ENCODE measurements at places on chromosomes 7 and 10.

- DNase-seq = no peak
Observed at GRCh38 chr7:73904219-73905137, 43.5 kb downstream of the TMEM270 start.

GRCh38 chr7:48035967-48036478 is 680 bp downstream of the C7orf57 start:
- DNase-seq = no peak

- no peak for DNase-seq
Observed at GRCh38 chr10:79238606-79239005, 108.7 kb upstream of the PPIF start.

- DNase-seq = no peak
Observed at GRCh38 chr10:35201234-35201633, 74.6 kb downstream of the CREM start.

GRCh38 chr7:90225181-90225580 is 13.6 kb downstream of the STEAP2 start:
- DNase-seq = no peak

DNA sequence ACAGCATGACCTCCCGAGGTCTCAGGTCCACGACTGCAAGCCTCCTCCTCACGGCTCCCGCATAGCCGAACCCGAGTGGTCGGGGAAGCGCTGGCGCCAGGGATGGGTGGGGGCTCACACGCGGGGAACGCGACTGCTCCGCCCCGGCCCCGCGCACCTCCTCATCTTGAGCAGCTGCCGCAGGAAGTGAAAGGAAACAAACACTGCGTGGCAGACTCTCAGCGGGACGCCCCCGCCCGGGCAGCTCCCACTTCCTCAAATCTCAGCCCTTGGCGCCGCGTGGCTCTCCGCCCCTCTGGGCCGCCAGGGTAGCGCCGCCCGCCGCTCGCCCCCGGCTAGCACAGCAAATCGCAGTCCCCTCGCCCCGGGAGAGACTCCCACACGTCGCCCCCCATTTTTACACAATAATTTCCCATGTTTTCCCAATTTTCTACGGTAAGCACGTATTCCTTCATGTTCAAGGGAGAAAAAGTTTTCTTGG is at the start of gene TMEM243:
Gene TMEM243, minus strand, starts transcription at position 188 of the 481 bp plus-strand sequence. CDS start 229 bp downstream, outside the sequence.
- DNase-seq = peak; percentile 68

DNA sequence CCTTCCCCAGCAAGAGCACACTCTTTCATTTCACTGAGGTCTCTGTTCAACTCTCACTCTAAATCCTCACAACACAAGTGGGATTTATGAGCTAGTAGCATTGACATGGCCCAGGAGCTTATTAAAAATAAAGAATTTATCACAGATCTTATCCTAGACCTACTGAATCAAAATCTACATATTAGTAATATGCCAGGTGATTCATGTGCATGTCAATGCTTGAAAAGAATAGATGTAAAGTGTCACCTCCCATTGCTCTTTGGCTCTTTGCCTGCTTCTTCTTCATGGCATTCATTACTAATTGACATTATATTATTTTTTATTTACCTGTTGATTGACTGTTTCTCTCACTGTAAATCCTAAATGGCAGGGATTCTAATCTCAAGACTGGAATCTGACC is 459.2 kb upstream of the LRRTM3 start:
- DNase-seq = no peak

- DNase-seq = no peak
Observed at GRCh38 chr7:155530601-155531000, 15.8 kb downstream of the CNPY1 start.

DNA sequence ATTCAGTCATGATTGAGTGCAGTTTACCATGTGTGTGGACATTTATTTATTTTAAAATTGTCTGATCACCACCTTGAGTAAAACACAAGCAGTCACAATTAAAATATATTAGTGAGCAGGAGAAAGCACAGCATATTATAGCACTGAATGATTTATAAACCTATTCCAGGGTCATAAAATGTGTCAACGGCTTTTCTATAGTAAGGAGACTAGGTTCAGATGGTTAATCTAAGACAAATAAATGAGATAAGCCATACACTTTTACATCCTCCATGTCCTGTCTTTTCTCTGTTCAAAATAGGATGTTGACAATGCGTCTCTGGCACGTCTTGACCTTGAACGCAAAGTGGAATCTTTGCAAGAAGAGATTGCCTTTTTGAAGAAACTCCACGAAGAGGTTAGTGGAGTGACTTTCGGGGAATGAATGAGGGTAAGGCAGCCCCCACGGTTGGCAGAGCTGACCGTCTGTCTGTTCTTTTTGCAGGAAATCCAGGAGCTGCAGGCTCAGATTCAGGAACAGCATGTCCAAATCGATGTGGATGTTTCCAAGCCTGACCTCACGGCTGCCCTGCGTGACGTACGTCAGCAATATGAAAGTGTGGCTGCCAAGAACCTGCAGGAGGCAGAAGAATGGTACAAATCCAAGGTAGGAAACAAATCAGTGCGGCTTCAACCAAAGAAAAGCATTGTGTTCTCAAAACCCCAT is 5.4 kb downstream of the VIM start:
- DNase-seq = no peak

DNA sequence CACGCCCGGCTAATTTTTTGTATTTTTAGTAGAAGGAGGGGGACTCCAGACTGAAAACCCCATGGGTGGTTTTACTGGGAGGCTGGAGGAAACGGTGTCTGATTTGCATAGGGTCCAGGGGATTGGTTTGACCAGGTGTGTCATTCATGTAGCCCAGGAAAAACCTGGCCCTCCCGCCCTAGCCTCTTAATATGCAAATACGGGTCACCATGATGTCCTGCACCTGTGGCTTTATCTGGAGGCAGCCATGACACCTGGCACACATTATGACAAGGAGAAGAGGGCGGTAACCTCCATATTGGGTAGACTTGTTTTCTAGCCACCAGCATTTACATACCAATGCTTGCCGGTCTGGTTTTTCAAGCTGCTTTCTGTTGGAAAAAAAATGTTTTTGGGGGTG is 68.0 kb downstream of the TRIL start:
- no peak for DNase-seq

- no peak for DNase-seq
Observed at GRCh38 chr10:72176701-72177100, 39.1 kb upstream of the ANAPC16 start.

DNA sequence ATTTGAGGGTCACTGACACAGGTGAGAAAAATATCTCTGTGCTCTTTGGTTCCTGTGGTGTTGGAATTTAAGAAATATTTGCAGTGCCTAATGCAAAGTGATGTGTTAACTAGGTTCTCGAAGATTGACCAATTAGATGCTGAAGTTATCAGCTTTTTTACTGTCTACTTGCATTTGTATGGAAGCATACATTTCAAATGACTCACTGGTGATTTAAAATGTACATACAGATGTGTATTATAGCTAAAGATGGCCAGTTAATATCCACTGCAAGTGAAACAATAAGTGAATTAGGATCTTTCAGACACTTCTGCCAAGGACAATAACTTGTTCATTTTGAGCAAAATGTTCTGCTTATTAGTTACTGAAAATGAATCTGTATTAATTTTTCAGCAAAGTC is 205.0 kb downstream of the FANK1 start:
- DNase-seq = no peak

DNA sequence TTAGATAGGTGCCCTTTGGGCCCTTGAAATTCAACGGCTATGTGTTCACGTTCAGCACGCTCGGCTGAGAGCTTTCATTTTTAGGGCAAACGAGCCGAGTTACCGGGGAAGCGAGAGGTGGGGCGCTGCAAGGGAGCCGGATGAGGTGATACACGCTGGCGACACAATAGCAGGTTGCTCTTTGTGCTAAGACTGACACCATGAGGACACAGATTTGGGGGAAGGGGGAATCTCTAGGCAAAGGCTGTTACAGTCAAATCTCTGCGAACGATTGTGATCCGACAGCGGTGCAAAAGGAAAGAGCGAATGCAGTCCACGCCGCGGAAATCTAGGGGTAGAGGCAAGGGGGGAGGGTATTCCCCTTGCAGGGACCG is 667 bp downstream of the KLLN start:
- no peak for DNase-seq

DNA sequence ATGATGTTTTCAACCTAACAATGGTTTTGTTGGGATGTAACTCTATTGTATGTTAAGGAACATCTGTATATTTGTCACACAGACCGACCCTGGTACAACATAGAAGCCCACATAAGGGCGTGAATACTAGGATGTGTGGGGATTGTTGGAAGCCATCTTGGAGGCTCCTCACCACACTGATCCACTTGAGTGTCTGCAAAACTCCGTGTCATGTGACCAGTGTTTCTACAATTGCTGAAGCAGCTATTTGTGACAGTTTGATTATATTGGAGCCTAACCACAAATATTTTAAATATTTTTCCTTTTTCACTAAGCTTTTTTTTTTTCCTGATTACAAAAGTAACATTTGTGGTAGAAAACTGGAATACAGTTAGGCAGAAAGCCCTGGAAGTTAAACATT is 27.9 kb downstream of the RALA start:
- no peak for DNase-seq

DNA sequence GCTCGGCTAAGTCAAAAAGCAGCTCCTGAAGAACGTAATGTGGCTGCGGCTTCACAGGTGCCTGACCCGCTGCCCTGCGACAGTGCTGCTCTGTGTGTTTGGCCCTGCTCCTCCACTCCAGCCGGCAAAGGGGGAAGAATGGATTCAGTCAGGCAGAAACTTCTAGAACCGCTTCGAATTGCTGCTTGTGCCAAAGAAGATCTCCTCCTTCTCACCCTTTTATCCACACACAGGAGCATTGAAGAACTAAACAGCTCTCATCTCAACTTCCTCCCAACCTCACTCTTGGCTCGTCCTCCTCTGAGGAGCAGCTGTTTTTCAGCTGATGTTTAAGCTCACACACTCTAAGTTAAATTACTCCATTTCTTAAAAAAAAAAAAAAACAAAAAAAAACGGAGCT is 651.4 kb downstream of the INHBA start:
- no peak for DNase-seq

DNA sequence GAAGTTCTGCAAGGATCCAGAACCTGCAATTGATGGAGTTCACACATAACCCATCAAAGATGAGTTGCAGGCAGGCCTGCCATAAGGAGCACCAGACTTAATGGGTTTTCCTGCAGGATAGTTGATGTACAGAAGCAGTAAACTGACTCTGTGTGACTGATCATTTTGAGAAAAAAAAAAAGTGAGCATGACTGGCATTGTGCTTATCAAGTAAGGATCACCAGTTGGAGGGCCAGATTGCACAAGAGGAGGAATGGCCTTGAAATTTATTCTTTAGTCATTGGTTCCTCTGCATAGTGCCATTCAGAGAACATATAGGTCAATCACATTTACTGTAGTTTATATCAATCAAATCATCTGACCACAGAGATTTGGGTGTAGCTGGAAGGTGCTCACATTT is 3.8 kb downstream of the CYP3A43 start:
- DNase-seq = no peak

DNA sequence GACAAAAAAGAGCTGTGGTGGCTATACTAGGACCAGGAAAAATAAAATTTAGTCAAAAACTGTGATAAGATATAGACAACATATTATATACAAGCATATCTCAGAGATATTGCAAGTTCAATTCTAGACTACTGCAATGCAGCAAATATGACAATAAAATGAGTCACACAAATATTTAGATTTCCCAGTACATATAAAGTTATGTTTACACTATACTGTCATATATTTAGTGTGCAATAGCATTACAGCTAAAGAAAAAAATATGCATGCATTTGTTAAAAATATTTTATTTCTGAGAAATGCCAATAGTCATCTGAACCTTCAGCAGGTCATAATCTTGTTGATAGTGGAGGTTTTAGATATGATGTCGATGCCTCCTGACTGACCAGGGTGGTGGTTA is 72.1 kb downstream of the AKR1C4 start:
- no peak for DNase-seq

DNA sequence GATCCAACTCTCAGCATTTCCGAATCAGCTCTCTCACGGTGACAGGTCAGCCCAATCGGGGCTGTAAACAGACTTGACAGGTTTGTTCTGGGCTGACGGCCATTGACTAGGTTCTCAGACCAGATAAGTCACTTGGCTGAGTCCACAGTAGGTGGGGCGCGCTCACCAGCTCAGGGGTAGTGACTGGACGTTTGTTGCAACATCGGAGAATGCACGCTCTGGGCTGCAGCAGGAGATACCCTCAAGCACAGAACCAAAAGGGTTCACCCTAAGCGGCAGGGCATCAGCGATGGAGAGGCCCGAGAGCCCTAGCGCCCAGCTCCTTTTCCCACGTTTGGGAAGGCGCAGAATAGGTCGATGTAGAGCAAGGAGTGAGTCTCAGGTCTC is 1.8 kb downstream of the KLLN start:
- no peak for DNase-seq

- peak; percentile 49 for DNase-seq
Observed at GRCh38 chr10:88880282-88881076, 434 bp downstream of the STAMBPL1 start.

GRCh38 chr10:110268971-110269370 is 35.7 kb downstream of the SMNDC1 start:
- no peak for DNase-seq

DNA sequence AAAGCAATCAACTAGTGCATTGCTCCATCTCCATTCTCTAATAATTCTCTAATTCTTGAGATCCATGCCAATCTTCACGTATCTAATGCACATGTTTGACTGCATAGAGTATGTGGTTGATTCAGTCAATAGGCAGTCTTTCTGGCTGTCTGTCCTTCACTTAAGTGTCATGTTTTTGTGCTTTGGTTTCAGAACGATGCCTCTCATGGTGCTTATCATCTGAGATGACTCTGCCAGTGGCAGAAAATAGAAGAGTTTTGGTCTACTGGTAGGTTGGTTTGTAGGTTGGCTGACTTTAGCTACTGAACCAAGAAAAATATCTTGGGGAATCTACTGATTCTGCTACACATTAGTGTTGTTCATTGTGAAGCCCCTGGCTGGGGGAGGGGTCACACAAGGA is 364.2 kb downstream of the SFMBT2 start:
- no peak for DNase-seq

- DNase-seq = no peak
Observed at GRCh38 chr10:117653170-117653515, 110.6 kb downstream of the EMX2 start.

DNA sequence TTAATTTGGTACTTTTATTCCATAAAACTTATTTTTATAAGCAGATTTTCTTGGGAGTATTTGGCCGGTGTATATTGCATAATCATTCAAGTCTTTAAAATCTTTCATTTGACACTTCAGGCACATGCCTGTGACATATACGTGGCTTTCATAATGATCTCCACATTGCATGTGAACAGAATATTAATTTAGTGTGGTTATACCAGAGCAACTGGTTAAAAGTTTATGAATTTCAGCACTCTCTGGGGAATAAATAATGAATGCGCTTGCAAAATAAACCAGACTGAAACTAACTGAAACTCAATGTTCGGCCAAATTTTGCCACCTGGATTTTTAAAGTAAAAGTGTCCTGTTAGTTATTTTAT is 242.3 kb downstream of the GLI3 start:
- no peak for DNase-seq

DNA sequence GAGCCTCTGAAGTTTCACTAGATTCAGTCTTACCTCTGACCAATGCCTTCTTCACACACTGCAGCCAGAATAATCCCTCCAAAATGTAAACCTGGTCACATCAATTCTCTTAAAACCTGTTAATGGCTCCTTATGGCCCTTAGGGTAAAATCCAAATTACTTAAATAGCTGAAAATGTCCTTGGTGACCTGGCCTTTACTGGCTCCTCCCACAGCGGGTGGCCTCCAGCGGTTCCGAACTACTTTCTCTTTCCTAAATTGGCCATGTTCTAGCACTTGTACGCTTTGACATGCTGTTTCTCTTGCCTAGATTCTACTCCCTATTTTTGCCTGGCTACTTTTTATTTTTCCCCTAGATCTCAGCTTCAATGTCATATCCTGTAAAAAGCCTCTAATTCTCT is 36.1 kb downstream of the AGK start:
- DNase-seq = no peak

GRCh38 chr7:70919481-70920073 is 212.4 kb upstream of the GALNT17 start:
- no peak for DNase-seq
